CD8-positive, alpha-beta memory T cell (primary cell): ENCODE measurements at places on chromosomes 1 and 21. TPM values are rescaled to one million over a fixed set of nuclear protein-coding genes. Genes with fewer than 3 reads are reported as not detected.

The KIAA1614 gene
- total RNA-seq, result 0.22 TPM

The TRAF3IP3 gene
- total RNA-seq, result 193 TPM

The ANKRD34A gene
- 8.7 TPM for total RNA-seq

The TESK2 gene
- 2.9 TPM for total RNA-seq

GRCh38 chr1:42978317-42979035, 19.8 kb upstream of the SLC2A1 start:
- no peaks in the 10 kb centered on the region for H3K4me1 ChIP-seq
- DNase-seq, result no peak
- no peaks in the 10 kb centered on the region for H3K36me3 ChIP-seq

- no peaks in the 10 kb centered on the region for H3K36me3 ChIP-seq
- no peaks in the 10 kb centered on the region for H3K27me3 ChIP-seq
- DNase-seq, result no peak
Observed at GRCh38 chr21:30072496-30072895, 94.1 kb downstream of the CLDN17 start.

DNA sequence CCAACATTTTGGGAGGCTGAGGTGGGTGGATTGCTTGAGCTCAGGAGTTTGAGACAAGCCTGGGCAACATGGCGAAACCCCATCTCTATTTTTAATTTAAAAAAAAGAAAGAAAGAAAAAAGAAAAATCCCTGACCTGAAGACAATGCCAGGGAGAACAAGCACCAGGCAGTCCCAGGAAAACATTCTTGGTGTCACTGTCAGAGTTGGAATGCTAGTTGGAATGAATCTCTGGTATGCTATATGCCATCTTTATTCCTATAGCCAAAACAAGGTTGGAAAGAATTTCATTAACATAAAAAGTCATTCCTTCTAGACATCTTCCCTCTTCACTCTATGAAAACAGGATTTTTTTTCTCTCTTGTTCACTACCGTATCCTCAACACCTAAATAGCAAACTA, 2.8 kb downstream of the DNAJC8 start:
- H3K36me3 ChIP-seq, result peaks cover 22% of the 10 kb centered on the region
- DNase-seq, result no peak
- no peaks in the 10 kb centered on the region for H3K27me3 ChIP-seq
- H3K27ac ChIP-seq, result no peak overlapping the region

DNA sequence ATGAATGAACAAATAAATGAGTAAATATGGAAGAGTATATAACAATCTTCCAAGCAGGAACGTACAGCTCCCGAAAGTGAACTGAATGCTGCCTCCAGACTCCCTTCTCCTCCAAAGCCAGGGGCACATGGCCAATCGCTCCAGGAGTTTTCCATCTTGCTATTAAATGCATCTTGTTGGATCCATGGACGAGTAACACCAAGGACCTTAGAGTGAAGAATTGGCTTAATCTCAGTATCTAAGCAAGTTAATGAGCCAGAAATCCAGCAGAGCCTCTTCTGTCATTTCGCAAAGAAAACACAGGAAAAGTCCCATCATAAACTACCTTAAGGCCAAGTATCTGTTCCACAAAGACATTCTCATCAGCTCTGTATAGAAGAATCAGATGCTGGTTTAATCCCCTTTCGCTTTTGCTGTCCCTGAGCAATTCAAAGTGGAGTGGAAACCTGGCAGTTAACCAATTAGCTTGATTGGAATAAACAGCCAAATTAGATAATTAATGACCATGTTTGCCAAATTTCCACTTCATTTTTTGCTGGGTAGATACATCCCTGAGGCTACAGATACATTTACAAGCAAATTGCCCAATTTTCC, 116.0 kb downstream of the MIS18A start:
- no peak overlapping the region for H3K4me3 ChIP-seq
- no peak for DNase-seq
- no peak overlapping the region for H3K27ac ChIP-seq
